ENCODE measurements at places on chromosomes 1 and 21. TPM values are rescaled to one million over a fixed set of nuclear protein-coding genes. Genes with fewer than 3 reads are reported as not detected.

DNA sequence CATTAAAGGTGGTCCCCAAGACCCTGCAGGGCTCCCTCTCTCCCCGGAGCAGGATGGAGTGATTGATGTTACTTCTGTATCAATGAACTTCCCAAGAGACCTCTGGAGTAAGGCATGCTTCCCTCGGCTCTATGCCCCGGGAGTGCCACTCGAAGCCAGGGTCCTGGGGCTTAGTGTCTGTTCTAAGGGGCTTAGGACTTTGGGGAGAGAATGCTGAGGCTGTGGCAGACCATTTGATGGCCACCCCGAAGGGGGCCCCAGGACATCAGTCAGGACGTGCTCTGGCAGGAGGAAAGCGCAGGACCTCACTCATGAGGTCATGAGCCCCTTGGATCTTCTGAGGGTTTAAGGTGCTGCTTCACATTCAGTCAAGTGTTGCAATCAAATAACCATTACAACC is 7.5 kb downstream of the KIAA1614 start:
- no peak for DNase-seq

GRCh38 chr1:245444945-245445344 is 290.2 kb downstream of the KIF26B start:
- DNase-seq = no peak

The IFI44L gene
- 0.52 TPM for polyA plus RNA-seq

DNA sequence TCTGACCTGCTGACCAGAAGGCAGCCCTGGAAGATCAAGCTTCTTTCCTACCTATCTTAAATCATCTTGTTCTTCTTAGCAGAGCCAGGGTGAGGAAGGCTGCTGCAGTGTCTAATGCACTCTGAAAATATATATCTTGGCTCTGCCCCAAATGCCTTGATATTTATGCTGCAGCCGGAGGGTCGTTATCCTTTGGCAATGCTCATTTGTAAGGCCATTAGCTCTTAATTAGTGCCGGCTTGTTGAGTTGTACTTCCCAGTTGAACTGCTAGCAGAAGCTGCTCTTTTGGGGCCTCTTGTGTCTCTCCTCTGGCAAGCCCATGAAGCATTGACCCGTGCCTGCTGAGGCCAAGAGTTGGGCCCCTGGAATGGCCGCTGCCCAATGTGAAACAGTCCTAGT is 4.2 kb upstream of the GNL2 start:
- DNase-seq = no peak

The CSF3R gene
- not detected for polyA plus RNA-seq

DNA sequence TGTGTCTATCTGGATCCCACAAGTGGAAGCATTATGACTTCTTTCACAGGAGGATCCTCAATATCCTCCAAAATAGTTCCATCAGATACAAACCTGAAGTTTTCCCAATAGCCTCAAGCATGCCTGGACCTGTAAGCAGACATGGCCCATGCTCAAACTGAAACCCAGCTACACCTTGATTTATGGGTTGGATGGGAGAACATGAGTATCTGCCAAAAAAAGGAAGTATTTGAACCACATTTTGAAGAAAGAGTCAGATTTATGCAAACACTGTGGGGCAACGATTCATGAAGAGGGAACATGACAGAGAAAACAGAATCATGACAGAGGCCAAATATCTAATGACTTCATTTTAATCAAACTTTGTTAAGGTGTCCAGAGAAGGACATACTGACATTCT is 351.0 kb upstream of the NFIA start:
- no peak for DNase-seq

- DNase-seq = no peak
Observed at GRCh38 chr1:2909797-2910196, 108.3 kb upstream of the TTC34 start.

Measured in fibroblast of lung (primary cell).